Kidney glomerular epithelial cell (primary cell): ENCODE measurements at places on chromosomes 12 and 14.

DNA sequence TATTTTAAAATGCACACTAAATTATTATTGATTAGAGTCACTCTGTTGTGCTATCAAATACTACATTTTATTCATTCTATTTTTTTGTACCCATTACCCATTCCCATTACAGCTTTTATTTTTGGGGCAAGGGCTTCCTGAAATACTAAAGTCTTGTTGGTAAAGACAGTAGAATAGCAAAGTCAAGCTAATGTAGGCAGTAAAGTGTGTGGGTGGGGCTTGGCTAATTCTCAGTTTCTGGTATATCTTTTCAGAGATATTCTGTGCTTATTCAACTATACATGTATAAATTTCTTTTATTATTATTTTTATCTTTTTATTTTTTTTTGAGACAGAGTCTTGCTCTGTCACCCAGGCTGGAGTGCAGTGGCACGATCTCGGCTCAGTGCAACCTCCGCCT is 22.3 kb upstream of the PHC1 start:
- DNase-seq, result no peak

- no peak for DNase-seq
These were observed 18.9 kb downstream of the SYNE3 start for GRCh38 chr14:95497561-95498011.

DNA sequence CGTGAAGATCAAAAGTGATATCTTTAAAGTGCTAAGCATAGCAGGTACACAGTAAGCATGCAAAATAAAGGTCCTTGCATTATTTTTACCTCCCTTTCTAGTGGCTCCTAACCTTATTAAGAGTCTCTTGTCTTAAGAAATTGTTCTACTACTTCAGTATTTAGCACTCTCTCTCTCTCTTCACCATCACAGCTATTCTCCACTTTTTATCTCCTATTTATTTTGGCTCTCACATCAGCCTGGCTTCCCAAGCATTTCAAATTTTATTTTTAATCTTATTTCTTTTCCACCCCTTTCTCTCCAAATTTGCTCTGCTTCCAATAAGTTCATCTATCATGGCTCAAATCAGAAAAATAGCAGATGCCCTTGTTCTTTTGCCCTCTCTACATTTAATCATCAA is 212.6 kb downstream of the RAD51B start:
- DNase-seq, result no peak

DNA sequence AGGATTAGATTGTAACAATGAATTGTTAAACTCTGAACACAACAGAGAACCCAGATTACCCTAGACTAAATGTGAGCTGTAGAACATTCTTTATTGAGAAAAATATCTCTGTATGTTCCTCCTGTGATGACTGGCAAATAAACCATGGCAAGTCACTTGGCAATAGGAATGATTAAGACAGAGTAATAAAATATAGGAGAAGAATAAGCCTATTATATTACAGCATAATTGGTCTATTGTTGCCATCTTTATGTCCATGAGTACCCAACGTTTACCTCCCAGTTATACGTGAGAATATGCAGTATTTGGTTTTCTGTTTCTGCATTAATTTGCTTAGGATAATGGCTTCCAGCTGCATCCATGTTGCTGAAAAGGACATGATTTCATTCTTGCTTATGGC is 211.2 kb upstream of the AVPR1A start:
- no peak for DNase-seq

- no peak for DNase-seq
These were observed 54.9 kb downstream of the SPATS2 start for GRCh38 chr12:49422114-49422513.

- no peak for DNase-seq
These were observed 506 bp downstream of the TMEM132D start for GRCh38 chr12:129903092-129903945.

- DNase-seq, result no peak
These were observed 8.6 kb downstream of the EVL start for GRCh38 chr14:100073576-100074430.

GRCh38 chr12:74770552-74770951 is 232.9 kb downstream of the ATXN7L3B start:
- no peak for DNase-seq

- no peak for DNase-seq
These were observed 7.3 kb downstream of the ULK1 start for GRCh38 chr12:131901431-131902331.

DNA sequence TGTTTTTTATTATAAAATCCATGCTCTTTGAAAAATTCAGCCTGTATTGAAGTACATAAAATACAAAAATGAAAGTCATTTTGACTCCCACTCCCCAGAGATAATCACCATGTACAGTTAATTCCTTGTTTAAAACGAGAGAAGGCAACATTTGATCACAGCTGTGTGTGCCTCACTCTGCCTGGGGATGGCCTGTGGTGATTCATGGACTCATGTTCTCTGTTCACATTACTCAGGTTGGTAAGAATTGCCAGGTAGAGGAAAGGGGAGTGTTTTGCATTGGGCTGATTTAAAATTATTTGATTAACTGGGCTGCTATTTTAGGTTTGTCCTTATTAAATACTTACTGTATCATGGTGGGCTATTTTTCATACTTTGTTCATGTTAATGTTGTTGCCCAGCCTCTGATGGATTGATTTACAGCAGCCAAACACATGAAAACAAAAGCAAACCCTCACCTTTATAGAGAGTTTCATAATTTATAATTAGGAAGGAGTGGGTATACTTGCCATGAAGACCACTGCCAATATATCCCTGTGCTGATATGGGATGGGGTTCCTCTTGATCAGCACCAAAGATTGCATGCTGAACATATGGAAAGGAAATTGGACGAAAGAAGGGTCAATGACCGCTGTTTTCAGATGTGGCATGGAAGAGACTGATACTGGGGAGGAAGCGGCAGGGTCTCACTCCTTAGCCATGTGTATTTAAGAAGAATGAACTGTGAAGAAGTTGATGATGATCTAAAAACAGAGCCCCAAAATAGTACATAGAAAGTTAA is 3.0 kb downstream of the ZBTB1 start:
- peak; percentile 36 for DNase-seq
